ENCODE measurements at places on chromosomes 11 and 22.

DNA sequence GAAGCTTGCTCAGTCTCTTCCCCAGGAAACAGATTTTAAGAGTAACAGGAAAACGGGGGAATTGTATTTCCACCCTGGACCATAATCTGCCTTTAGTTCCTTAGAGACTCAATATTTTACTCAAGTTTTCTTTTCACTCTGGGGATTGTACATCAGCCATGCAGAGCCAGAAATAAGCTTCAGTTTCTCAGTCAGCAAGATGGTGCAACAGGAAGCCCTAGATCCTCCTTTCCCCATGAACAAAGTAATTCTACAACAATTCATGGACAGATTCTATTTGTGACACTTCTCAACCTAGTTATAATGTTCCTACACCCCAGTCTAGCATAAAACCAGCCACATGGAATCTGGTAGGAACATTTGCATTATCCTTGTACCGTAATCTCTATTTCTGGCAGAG lies 24.7 kb downstream of the OR8B2 start:
- no peak for DNase-seq

- DNase-seq, result no peak
These were observed 446.9 kb upstream of the B3GAT1 start for GRCh38 chr11:134858783-134859480.

DNA sequence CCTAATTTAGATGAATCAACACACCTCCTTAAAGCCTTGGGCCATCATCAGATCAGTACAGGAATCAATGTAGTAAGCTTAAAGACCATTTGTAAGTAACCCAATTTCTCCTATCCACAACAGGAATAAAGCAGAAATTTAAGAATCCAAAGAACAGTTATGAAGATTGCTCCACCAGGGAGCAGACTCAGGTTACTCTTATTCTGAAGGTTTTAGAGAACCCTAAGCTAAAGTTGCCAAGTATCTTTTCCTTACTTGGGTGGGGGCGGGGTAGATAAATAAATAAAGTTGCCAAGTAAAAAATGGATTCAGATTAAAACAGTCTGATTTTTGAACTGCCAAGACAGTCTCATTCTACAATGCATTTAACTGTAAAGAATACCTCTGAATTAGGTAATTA lies 18.1 kb downstream of the CKAP5 start:
- no peak for DNase-seq

DNA sequence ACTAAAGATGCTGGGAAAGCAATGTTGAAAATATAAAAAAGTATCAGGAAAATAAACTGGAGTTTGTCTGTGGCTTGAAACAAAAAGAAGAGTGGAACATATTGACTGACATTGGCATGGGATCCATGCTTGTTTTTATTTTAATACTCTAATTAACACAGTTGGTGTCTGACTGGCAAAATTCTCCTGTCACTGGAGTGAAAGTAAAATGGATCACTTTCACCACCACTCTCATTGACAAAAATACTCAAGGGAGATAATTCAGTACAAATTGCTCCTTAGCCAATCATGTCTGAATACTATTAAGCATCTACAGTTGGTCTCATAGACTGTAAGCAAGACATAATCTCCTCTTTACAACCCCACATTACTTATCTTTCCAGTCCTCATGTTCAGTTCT lies 101.8 kb downstream of the DCDC1 start:
- DNase-seq, result no peak

GRCh38 chr11:92278791-92279433 lies 54.3 kb downstream of the FAT3 start:
- DNase-seq, result no peak

DNA sequence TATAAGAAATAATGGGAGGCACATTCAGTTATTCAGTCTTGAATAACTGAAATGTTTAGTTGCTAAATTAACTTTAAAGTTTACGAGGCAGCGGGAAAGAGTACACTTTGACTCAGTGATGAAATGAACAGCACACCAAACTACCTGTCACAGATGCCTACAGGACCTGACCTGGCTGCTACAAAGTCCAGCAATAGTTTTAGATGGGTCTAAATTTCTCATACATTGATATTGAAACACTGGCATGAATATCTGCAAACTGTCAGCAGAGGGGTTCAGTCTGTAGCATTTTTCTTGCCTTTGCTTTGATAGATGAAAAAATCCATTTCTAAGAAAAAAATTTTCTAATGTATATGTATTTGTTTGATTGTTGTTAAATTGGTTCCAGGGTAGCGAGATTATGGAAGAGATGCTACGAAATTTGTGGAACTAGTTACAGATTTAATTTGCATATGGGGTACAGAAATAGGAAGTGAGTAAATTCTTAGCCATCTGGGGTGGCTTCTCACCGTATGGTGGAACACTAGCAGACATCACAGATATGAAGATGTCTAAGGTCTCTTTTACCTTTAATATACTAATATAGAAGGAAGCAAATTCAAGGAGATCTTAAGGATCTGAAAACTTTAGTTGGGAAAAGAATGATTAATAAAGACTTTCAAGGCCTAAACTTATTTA lies 20.8 kb upstream of the GAB2 start:
- no peak for DNase-seq

DNA sequence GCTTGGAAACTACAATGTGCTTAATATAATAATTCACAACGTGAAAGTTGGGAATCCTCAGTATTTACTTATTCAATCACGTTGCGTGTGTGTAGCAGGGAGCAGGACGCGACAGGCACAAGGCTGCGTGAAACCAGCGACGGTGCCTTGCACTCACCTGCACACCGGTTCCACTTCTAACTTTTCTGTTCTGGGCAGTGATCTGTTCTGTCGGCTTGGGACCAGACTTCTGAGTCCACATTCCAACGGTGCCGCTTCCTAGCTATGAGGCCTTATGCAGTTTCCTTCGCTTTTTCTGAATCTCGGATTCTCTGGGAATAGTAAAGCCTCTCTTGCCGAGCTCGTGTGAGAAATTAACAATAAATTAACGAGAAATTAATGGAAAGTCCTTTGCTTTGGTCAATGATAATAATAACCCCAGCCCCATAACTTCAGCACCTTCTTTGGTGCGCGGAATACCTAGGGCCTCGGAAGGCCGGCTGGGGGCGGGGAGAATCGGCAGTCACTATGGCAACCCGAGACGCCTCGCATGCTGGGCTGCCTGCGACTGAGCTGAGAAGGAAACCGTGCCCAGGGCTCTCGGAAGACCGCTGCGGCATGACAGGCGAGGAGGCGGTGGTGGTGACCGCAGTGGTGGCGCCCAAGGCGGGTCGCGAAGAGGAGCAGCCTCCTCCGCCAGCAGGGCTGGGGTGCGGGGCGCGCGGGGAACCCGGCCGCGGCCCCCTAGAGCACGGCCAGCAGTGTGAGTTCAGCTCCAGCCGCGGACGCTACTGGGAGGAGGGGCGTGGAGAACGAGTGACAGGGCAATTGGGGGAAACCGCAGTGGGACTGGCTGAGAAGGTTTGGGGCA lies at the start of gene C11orf97:
TSS of gene C11orf97 (plus strand) at position 530 of the 850 bp plus-strand sequence. CDS start at position 598, 68 bp downstream.
- peak; percentile 11 for DNase-seq

DNA sequence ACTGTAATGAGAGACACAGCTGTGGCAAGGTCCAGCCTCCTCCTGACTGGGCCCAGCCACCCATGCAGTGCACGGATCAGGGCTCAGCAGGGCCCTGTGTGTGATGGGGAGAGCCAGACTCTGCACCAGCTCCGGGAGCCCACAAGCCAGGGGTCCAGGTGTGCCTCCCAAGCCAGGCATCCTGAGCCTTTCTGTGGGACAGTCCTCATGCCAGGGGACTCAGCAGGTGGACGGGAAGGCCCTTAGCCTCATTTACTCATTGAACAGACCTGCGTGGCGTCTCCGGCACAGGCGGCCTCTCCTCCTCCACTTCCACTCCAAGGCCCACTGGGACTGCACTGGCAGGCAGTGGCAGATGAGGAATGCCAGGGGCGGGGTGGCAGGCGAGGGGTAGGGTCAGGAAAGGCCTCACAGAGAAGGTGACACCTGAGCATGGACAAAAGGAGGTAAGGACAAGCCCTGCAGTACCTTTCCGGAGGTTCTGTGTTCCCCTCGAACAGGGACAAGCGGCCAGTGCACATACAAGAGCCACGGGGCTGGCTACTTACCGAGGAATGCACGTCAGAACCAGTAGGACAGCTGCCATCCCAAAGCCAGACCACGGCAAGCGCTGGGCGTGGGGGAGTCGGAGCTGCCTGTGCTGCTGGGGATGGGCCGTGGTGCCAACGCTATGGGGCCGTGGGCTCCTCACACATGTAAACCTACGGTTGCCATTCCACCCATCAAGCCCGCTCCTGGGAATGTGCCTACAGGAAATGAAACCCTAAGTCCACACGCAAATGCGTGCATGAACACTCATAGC lies 52.7 kb downstream of the IGF2 start:
- no peak for DNase-seq

DNA sequence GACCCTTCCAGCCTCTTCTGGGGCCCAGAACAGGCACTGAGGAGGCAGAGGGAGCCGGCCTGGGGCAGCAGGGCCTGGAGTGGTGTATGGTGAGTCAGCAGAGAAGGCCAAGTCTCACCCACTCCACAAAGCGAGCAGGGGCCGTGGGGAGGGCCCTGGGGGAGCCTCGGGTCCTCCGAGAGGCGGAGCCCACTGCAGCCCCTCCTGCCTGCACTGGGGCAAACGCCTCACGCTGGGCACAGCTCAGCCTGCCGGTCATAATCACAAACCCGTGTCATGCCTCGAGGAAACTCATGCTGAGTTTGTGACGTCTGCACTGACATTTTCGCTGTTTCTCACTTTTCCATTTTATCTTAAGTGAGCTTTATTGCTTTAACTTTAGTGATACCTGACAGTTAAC lies 38.4 kb downstream of the TOLLIP start:
- DNase-seq, result no peak

DNA sequence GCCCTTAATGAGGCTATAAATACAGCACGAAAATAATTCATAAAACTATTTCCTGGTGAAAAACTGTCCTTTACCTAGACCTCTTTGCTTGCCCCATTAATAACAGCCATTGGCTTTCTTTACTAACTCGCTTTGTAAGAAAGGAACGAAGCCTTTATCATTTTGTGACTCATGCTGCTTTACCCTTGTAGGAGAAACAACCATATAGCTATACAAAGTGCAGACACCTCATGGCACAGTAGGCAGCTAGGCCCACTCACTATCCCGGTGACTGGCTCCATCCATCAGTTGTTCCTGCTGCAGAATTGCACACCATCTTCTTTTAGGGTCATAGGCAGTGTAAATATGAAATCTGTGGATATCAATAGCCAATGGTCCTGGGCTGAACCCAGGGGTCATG lies 85.8 kb downstream of the LDLRAD3 start:
- no peak for DNase-seq

- DNase-seq, result no peak
These were observed 14.2 kb upstream of the EIF3M start for GRCh38 chr11:32569313-32569881.

DNA sequence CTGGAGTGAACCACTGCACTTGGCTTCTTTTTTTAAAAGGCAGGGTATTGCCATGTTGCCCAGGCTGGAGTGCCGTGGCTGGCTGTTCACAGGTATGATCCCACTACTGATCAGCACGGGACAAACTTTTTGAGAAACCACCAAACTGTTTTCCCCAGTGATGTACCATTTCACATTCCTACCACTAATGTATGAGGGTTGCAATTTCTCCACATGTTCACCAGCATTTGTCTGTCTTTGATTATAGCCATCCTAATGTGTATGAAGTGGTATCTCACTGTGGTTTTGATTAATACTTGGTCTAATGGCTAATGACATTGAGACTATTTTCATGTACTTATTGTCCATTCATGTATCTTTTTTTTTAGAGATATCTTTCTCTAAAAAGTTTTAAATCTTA lies 41.5 kb upstream of the EP300 start:
- no peak for DNase-seq

DNA sequence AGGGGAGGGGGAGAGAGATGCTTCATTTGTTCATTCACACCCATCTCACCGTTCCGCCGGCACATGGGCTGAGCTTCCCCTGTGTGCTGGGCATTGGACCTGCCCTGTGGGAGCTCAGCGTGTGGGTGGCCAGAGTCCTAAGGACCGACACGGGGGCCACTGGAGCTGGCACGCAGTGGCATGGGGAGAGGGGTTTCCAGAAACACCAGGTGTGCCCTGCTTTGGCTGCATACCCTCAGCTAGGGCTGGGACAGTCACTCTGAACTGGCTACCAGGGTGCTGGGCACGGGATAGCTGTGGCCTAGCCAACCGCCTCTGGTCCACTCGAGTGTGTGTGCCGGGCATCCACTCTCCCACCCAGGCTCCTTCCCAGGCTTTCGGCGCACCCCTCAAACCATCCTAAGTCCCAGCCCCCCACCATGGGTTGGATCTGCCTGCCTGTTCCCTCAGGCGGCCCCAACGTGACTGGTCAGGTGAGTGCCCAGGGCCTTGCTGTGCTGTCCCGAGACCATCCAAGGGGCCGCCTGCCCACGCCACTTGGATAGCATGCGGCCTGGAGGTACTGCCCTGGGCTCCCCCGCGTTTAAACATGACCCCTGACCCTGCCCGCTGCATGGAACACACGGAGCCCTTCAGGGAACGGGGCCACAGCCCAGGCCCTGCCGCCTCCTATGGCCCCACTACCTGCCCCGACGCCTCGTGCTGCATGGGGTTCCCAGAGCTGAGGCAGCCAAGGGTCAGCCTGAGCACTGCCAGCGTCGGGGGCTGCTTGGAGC lies 51.6 kb upstream of the LINC01488 start:
- no peak for DNase-seq

- DNase-seq, result no peak
These were observed 99.5 kb downstream of the CASP12 start for GRCh38 chr11:104798789-104799188.

DNA sequence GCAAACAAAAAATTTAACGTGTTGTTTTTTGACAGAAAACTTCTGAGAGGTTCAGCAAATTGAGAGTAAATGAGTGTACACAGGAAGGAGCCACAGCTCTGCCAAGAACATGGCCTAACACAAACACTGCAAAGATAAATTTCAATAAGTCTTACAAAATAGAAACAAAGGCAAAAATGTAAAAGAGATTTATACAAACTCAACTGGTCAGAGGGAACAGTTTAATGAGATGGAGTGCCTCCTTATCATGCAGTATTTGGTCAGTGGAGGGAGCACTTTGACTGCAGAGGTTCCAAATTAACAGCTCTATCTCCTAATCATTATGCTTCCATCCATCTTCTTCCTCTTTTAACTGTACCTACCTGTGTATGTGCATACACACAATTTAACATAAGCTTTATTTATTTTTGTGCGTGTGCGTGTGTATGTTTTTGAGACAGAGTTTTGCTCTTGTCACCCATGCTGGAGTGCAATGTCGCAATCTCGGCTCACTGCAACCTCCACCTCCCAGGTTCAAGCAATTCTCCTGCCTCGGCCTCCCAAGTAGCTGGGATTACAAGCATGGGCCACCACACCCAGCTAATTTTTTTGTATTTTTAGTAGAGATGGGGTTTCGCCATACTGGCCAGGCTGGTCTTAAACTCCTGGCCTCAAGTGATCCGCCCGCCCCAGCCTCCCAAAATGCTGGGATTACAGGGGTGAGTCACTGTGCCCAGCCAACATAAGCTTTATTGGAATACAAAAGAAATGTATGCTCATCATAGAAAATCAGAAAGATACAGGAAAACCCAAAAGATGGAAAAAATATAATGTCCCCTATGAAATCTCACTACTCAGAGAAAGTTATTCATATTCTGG lies 111.9 kb downstream of the MRTFA start:
- no peak for DNase-seq

All from nucleus accumbens (tissue), 56 donors.